Mucosa of gallbladder (tissue), 1 donor: ENCODE measurements at places on chromosomes 16 and 17. TPM values are rescaled to one million over a fixed set of nuclear protein-coding genes. Genes with fewer than 3 reads are reported as not detected.

C17orf50 gene
- total RNA-seq, result not detected

ZG16 gene
- total RNA-seq, result not detected

CMTM1 gene
- total RNA-seq, result 12.1 TPM

TEDC2 gene
- 0.60 TPM for total RNA-seq

FBXL16 gene
- 0.78 TPM for total RNA-seq

FSCN2 gene
- total RNA-seq, result 1.4 TPM

PIGL gene
- total RNA-seq, result 23.5 TPM

TMEM98 gene
- total RNA-seq, result 153 TPM

OR4D1 gene
- not detected for total RNA-seq

SYNGR2 gene
- total RNA-seq, result 142 TPM

SLC38A8 gene
- not detected for total RNA-seq

MT1A gene
- 1.9 TPM for total RNA-seq
